Stomach (tissue), 19 donors: ENCODE measurements at places on chromosomes 2 and 18.

DNA sequence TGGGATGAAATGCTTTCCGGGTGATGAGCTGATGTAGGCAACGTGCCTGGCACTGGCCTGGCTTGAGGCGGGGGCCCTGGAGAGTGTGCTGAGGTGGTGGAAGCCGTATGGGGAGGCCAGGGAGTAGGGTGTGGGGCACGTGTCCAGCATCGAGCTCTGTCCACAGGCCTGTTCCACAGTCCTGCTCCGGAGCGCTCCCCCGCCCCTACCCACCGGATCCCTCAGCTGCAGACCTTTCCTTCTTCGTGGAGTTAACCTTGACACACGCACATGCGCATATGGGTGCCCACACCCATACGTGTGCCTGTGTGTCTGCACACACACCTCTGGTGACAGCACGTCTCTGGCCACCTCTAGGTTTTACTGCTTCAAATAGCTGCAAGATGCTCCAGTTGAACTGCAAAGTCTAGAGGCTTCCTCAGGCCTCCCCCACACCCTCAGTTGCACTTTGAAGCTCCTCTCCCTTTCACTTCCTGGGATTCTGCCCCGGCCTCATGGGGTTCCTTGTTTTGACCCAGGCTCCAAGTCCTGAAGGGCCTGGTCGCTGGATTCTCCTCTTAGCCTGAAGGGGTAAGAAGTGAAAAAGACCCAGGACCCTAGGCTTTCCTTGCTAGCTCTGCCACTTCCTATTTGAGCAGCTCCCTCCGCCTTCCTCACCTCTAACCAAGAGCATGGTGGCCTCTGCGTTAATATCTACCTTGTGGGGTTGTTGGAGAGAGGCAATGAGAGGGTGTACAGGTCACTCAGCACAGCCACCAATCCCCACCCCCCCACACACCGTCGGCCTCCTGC lies 49.5 kb downstream of the INHBB start:
- no peak for DNase-seq

DNA sequence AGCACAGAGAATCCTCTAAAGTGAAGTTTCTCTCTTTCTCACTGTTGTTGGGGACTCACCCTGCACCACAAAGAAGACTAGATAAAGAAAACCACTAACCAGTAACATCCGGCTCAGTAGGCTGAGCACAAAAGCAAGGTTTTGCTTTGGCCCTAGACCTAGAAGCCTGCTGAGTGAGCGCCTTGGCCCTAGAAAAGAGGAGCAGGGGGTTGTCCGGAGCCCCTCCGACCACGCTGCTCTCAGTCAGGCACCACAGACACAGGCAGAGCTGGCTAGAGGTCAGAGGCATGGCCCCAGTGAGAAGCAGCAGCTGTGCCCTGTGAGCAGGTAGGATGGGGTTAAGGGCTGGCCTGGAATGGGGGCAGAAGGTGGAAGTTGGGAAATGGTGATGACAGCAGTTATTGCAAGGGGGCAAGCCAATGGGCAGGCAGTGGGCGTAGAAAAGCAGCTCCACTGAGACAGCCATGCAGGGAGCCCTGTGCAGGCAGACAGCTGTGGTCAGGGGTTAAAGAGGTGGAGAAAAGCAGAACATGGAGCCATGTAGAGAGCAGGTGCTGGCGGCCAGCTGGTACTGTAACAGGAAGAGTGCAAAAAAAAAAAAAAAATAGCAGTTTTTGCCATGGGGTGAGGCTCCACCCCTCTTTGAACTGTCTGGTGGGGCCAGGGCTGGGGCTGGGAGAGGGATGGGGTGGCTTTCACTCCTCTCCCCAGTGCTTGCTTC lies 36.9 kb upstream of the SLC14A1 start:
- DNase-seq, result no peak

- DNase-seq, result no peak
These were observed 166.6 kb downstream of the GREB1L start for GRCh38 chr18:21408681-21409080.

DNA sequence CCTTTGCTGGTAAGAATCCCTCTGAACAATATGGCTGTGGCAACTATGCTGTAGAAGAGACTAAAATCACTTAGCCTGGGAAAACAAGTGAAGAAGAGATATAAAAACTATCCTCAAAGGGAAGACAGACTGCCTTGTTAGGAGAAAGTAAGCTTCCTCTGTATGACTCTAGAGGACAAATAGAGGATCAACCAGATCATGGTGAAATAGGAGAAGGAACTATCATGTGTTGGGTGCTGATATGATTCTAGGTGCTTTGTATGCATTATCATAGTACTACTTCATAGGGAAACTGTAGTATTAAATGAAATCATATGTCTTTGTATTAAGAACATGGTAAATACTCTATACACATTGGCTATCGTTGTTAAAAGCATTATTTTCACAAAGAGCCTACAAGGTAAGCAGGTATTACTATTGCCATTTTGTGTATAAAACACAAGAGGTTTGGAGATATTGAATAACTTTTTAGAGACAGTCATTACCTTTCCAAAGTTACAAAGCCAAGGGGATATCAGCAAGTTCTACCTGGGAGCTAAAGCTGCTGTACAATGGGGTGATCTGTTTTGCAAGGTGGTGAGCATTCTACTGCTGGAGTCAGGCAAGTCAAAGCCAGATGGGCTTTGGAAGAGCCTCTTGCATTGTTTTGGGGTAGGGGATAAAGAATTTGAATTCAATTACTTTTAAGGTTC lies 402.6 kb downstream of the ALK start:
- no peak for DNase-seq

DNA sequence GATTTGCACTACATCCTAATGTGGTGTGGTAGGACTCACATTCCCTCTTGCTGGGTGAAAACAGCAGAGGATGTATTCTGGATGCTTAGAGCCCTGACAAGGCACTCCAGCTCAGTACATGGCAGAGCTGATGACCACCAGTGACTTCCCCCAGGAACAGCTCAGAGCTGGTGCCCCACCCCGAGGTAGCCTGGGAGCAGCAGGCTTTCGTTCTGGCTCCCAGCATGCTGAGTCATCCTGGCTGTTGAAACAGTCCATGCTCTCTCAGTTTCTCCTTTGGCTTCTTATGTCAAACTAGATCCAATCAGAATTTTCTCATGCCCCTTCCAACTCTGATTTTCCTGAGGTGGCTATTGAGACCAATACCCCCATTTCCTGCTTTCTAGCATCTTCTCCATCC lies 438.2 kb downstream of the NBAS start:
- DNase-seq, result no peak
